ENCODE measurements at places on chromosomes 3 and 15. TPM values are rescaled to one million over a fixed set of nuclear protein-coding genes. Genes with fewer than 3 reads are reported as not detected.

DNA sequence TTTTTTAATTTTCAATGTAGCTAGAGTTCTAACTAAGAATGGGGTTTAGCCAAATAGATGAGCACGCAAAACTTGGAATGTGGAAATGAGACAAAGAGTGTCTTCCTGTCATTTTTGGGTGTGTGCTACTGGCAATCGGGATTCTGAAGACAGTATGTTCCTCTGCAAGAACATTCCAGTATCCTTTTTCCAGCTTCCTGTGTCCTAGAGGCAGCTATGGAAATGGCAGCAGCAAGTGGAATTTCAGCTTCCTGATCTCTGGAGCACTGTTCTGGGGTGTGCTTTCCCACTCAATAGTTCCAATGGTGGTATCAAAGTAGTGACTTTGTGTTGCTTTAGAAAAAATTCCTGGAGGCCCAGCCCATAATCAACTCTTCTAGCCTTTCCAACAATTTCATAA lies 642.9 kb upstream of the KCNMB2 start:
- DNase-seq: no peak

- no peak for DNase-seq
Measured at GRCh38 chr3:170506556-170506955, 79.3 kb downstream of the SLC7A14 start.

CLDN18 gene
- not detected for total RNA-seq

DNA sequence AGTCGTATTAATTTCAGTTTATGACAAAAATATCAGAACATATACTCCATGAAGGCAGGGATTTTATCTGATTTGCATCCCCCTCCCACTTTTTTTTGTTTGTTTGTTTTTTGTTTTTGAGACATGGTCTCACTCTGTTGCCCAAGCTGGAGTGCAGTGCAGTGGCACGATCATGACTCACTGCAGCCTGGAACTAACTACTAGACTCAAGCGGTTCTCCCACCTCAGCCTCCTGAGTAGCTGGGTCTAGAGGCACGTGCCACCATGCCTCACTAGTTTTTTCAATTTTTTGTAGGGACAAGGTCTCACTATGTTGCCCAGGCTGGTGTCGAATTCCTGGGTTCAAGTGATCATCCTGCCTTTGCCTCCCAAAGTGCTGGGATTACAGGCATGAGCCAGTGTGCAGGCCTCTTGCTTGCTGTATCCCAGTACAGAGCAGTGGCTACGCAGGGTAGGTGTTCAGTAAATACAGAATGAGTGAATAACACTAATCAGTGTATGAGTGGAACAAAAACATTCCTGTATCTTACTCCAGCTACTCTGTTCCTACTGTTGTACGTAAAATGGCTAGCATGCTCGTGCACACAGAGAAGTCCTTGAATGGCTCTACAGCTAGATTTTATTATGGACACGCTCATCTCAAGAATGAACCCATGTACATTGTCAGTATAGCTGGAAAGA lies 272.4 kb downstream of the FOXP1 start:
- DNase-seq: no peak

DNA sequence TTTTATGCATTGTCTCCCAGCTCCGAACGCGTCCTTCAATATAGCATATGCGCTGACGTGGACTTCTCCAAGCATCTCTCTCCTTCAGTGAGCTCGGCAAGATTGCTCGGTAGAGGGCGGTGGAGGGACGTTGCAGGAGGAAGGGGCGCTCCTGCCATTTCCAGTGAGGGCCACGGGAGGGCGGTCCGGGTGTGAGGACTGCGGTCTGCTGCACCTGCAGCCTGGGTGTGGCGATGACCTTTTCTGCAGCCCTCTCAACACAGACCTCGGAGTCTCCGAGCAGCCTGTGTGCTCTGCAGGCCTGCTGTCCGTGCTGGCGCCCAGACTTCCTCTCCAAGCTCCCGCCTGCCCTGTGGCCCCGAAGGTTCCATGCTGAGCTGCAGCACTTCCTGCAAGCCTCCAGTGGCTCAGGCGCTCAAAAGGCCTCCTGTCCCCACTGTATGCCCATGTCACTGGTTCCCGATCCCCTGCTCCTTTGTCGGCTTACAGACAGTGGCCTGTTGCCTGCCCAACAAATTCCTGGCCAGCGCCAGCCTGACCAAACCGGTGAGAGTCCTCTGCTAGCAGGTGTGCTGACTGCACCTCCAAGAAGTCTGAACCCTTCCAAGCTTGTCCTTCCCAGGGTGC lies 8.9 kb upstream of the RTP3 start:
- DNase-seq: peak; percentile 99

DNA sequence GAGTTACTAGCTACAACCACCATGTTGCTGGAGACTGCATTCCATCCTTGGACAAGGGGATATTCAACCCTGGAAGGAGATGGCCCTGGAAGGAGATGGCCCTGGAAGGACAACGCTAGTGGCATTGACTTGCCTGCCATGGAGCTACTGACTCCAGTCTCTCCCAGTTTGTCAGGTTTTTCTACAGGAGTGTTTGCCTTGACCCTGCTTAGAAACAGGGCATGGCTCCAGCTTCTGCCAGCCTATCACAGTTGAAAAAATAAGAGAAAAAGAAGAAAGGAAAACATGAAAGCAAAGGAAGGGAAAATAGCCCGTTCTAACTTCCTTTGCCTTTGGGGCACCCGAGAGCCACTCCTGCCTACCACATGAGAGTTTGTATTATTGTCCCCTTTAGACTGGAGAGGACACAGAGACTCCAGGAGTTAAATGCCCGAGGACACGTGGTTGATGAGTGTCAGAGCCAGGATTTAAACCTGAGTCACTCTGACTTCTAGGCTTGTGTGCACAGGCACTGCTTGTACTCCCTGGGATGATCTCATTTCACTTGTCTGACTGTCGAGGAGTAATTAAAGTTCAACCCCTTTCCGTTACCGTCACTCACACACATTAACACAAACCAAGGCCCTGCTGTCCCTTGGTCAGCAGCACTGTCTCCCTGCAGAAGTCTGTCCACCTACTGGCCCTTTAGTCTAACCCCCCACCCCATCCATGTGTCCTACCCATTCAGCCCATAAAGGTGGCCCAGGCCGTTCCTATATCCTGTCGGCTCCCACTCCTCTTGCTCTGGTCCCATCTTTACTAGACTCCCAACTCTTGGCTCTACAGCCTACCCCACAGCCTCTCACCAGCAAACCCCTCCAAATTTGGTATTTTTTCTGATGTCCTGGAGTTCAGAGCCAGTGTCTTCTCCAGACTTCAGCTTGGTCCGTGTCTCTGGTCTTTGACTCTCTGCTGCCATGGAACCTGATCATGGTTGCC lies 46.1 kb downstream of the C2CD4A start:
- DNase-seq: no peak

Measured in left colon (tissue), 2 donors.